Epithelial cell of proximal tubule (primary cell): ENCODE measurements at places on chromosomes 5 and 9. TPM values are rescaled to one million over a fixed set of nuclear protein-coding genes. Genes with fewer than 3 reads are reported as not detected.

- DNase-seq: no peak
Measured at GRCh38 chr5:127447827-127448226, 69.6 kb upstream of the PRRC1 start.

- peak; percentile 46 for DNase-seq
Measured at GRCh38 chr5:143432658-143433239, 29.3 kb upstream of the NR3C1 start.

- DNase-seq: no peak
Measured at GRCh38 chr9:134570151-134570621, 71.4 kb upstream of the COL5A1 start.

The TLX3 gene
- 0.87 TPM in 1 of 2 replicates, not detected in the other for total RNA-seq

The TXNDC8 gene
- total RNA-seq: not detected in 2 replicates

GRCh38 chr5:6715271-6715670, 2.0 kb downstream of the TENT4A start:
- no peak for DNase-seq

The PLPP7 gene
- total RNA-seq: 0.65 and 2.2 TPM in 2 replicates

- no peak for DNase-seq
Measured at GRCh38 chr5:156431956-156432829, 105.2 kb downstream of the SGCD start.

- DNase-seq: no peak
Measured at GRCh38 chr5:8825139-8825757, 720.6 kb downstream of the SEMA5A start.

The IL33 gene
- 1.3 TPM in 1 of 2 replicates, not detected in the other for total RNA-seq

DNA sequence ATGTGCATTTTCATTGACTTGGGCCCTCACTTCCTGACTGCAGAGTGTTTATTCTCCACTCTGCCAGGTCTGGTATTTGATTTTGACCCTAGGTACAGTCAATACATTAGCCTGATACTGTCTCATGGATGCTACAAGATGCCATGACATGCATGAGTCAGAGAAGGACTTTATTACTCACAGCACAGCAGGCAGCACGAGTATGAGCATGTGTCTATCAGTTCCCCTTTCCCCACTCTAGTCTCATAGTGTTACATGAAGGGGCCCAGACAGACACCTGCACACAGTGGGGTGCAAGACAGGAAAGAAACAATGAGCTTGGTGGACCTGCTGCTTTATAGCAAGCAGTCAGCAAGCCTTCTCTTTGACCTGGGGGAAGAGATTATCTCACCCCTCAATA, 19.6 kb downstream of the ITGA2 start:
- no peak for DNase-seq

DNA sequence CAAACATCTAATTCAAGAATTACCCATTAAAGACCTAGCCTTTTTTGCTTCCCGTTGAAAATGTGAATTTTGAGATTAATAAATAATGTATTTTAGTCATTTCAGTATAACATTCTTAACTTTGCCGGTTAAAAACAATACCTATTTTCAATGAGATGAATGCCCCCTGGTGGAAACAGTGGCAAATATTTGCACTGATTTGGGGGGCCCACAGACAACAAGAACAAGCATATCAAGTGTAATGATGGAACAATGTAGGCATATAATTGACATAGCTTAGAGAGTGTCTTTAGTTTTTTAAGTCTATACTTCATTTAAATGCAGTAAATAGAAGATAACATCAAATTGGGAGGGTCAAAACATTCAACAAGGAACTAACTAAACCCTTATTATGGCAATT, 111.9 kb downstream of the NTRK2 start:
- DNase-seq: no peak

The SCGB3A2 gene
- not detected in 2 replicates for total RNA-seq

The NKD2 gene
- total RNA-seq: not detected in 2 replicates

GRCh38 chr9:113389451-113389850, 11.6 kb downstream of the ALAD start:
- no peak for DNase-seq

The CYSTM1 gene
- 57.4 and 161 TPM in 2 replicates for total RNA-seq

The PRUNE2 gene
- total RNA-seq: 0.63 and 1.5 TPM in 2 replicates

- DNase-seq: no peak
Measured at GRCh38 chr5:170495825-170496661, 7.8 kb upstream of the KCNIP1 start.

The IFNA21 gene
- not detected in 2 replicates for total RNA-seq

The HAVCR1 gene
- 11.4 and 25.8 TPM in 2 replicates for total RNA-seq
